ENCODE measurements at places on chromosomes 5 and 9. TPM values are rescaled to one million over a fixed set of nuclear protein-coding genes. Genes with fewer than 3 reads are reported as not detected.

DNA sequence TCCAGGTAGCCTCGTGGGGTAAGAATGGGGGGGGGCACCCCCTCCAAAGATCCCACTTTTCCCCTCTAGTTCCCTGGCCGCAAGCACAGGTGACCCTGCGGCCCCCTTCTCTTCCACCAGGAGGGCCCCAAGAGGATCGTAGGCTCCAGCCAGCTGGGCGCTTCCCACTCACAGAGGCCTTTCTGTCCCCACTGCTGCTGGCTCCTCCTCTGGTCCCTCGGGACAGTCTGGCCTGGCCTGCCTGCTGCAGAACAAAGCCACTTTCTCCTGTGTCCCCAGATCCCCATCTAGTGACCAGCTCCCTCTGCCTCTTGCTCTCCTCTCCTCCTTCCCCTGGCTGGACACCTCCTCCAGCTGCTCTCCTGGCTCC lies 534 bp upstream of the SAPCD2 start:
- DNase-seq = no peak

The ANKRD55 gene
- not detected for total RNA-seq

GRCh38 chr5:39523821-39524220 lies 99.0 kb upstream of the DAB2 start:
- peak; percentile 14 for DNase-seq

- peak; percentile 78 for DNase-seq
These were observed 3.6 kb upstream of the OLFM1 start for GRCh38 chr9:135083831-135084230.

The GRIN3A gene
- not detected for total RNA-seq

DNA sequence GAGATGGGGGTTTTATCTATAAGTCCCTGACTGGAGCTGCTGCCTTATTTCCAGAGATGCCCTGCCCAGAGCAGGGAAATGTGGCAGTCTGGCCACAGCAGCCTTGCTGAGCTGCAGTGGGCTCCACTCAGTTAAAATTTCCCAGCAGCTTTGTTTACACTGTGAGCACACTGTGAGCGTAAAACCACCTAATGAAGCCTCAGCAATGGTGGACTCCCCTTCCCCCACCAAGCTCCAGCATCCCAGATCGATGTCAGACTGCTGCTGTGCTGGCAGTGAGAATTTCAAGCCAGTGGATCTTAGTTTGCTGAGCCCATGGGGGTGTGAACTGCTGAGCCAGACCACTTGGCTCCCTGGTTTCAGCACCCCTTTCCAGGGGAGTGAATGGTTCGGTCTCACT lies 208.7 kb upstream of the RAI14 start:
- DNase-seq = no peak

GRCh38 chr9:135939351-135940265 lies 21.6 kb downstream of the UBAC1 start:
- DNase-seq = peak; percentile 53

DNA sequence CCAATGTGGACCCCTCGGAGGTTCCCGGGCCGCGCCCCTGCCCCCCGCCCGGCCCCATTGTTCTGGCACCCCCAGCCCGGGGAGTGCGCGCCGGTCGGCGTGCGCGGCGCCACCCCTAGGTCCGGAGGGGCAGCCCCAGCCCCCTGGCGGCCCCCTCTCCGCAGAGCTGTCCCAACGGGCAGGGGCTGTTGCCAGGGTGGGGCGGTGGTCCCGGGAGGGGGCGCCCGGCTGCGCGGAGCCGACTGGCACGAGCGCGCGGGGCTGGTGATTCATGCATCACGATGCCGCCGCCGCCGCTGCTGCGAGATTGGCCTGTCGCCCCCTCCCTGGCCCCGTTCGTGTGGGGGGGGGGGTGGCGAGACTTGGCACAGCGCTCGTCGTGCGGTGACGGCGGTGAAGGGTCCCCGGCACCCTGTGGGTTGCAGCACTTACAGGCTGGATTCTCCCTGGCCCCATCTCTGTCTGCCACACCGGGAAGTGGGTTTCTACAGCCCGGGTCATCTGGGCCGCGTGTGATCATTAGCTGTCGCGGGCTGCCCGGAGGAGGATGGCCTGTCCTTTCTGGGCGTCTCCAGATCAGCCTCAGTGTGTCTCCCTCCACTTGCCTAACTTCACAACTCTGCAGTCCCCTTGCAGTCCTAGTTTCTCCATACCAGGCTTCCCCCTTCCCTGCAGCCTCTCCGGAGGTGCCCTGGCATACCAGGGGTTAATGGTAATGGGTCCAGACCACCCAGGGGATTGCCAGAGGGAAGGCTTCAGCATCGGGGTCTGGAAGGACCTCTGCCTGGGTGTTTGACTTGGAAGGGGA lies 858 bp downstream of the NCS1 start:
- DNase-seq = peak; percentile 95

The OGN gene
- total RNA-seq = 0.88 TPM

DNA sequence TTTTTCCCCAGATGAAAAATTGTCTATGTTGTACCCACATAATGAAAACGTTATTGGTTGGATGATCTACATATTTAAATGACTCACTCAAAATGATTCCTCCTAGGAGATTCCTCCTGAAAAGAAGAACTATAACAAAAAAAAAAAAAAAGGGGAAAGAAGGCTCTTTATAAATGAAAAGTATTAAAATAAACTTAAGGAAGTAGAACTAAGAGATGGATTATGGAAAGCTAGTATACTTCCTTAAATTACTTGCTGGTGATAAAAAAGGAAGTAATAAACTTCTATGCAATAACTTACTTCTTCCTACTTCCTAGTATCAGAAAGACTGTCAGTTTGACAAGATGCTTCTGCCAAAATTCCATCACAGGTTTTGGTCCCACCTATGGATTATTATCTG lies 1087.7 kb downstream of the CDH12 start:
- no peak for DNase-seq

- no peak for DNase-seq
These were observed 6.1 kb downstream of the PTCD2 start for GRCh38 chr5:72326306-72326649.

The WNT8A gene
- not detected for total RNA-seq

DNA sequence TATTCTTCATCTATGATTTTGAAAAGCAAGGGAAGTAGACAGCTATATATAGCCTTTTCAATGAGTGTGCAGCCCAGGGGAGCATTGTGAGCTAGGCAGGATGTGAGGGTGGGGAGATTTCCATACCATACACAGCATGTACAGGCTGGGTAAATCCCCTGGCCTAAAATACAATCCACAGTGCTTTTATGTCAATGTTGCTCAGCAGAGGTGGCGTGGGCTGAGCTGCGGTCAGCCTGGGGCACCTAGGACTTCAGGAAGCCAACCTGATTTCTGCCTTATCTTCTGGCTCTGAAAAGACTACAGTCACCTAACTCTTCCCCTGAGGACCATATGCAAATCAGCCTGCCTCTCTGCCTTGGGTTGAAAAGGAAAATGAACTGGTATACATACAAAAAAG lies 6.3 kb upstream of the GARIN3 start:
- DNase-seq = no peak

DNA sequence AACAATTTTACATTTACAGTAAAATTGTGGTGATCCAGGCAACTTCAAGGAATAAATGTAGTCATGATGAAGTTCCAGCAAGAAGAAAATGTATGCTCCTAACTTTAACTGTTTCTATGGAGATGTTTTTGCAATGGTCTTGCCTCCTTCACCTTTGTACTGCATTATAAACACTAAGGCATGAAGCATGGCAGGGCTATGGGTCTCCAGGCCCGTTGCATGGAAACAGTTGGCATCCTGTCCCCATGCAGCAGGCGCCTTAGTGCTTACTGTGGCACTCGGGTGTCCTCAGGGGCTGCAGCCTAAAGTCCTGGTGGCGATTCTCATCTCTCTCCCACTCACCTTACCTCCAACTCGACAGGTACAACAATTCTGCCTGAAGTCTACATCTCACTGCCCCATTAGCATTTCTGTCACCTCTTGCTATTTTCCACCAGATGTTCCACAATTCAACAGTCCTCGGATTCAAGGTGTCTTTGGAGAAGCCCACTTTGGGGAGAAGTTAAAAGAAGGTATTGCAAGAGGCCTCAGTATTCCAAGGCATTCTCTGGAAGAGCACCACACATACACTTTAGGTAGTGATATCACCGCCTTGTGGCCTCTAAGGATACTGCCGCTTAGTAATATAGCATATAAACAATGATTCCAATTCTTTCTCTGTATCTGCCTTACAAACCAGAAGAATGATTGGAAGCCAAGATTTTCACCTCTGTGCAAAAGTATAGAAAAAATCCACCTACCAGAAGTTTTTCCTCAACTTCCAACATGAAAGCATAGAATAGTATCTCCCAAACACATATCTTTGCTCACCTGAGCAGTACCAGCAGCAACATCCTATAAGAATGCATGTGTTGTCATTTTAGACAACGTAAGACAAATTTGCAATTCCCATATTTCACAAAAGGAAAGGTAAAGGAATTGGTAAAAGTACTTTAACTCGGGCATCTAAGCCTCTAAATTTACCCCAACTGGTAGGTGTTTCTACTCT lies 5.1 kb downstream of the LIFR start:
- peak; percentile 78 for DNase-seq

DNA sequence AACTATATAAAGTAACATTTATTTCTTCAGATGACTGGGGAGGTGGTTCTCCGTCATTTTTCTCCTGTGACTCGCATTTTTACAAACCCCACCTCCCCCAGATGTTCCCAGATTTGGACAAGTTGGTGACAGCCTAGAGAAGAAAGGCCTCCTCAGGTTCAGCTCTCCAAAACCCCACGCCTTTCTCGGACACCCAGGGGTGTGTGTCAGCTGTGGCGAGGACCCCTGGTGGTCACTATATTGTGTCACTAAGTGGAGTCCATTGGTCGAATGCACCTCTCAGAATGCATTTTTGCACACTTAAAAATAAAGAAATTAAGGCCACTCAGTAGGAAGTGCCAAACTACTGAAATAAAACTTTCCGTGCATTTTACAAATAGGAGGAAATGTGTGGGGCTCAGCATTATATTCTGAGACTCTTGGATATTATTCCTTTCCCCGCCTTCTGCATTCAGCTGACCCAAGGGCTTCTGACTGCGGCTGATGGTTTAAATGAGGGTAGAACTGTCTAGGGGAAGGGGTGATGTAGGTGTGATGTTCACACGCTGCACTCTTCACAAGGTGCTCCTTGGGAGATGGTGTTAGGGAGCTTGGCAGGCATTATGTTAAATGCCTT lies 47.6 kb downstream of the ACO1 start:
- peak; percentile 66 for DNase-seq

The PAEP gene
- not detected for total RNA-seq

DNA sequence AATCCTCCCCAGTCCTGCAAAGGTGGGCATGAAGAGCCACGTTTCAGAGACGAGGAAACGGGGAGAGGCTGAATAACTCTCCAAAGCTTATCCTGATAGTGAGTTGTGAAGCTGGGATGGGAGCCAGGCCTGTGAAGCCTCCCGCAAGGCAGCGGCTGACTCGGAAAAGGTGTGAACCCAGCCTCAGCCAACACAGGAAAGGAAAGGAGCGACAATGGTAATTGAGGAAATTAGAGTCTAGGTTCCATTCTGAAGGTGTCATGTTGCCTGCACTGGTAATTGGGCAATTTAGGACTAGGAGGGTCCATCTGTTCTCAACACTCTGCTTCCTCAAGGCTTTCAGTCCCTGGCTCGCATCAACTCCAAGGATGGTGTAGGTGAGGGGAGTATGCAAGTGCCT lies 83.4 kb downstream of the LIFR start:
- DNase-seq = peak; percentile 26

The TMEM171 gene
- total RNA-seq = 8.0 TPM

The SLC36A3 gene
- total RNA-seq = not detected

GRCh38 chr5:168772316-168772961 lies 193.3 kb upstream of the PANK3 start:
- no peak for DNase-seq

The PCDHB7 gene
- 2.2 TPM for total RNA-seq

DNA sequence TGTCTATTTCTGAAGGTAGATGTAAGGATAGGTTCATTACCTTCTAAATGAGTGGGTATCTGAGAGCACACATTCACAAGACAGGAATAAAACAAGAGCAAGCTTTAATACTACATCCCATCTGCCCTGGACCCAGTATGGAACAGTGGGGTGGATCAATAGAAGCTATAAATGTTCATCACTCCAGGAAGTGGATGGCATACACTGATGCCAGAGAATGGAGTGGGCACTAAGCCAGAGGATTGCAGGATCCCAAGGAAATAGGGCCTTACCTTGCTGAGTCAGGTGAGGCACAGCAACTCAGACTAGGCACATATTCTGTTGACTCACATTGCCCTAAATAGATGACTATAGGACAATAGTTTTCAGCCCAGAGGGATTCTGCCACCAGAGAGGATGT lies 21.3 kb upstream of the COX7C start:
- DNase-seq = no peak

The APBA1 gene
- 1.8 TPM for total RNA-seq

The CCNO gene
- 1.4 TPM for total RNA-seq

DNA sequence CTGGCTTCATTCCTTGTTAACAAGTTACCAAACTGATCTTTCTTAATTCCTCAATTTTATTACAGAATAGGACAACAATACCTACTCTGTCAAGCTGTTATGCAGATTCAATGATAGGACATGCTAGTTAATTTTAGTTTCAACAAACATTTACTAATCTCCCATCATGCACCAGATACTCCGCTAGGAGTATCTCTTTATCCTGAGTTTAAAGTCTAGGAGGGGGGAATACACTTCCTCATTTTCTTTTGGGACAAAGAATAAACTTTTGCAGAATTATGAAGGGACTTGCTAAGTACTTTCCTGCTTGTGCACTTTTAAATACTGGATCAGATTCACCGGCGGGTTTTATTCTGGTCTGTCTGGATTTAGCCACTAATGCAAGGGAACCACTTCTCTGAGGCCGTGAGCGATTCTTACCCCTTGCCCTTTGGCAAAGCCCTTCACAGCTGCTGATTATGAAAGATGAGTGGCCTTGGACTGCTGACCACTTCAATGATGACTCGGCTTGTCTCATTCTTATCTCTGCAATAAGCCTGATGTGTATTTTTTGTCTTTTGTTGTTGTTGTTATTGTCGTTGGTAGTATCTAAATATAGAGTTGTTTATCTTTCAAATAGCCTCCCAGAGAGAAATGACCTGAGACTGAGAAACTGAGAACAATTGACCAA lies 73.9 kb downstream of the RMI1 start:
- DNase-seq = peak; percentile 55

The ADAMTS2 gene
- total RNA-seq = 203 TPM

GRCh38 chr5:151483647-151484046 lies 36.2 kb downstream of the SLC36A1 start:
- peak; percentile 25 for DNase-seq

- no peak for DNase-seq
These were observed 81.5 kb downstream of the PRKACG start for GRCh38 chr9:68932458-68932857.

DNA sequence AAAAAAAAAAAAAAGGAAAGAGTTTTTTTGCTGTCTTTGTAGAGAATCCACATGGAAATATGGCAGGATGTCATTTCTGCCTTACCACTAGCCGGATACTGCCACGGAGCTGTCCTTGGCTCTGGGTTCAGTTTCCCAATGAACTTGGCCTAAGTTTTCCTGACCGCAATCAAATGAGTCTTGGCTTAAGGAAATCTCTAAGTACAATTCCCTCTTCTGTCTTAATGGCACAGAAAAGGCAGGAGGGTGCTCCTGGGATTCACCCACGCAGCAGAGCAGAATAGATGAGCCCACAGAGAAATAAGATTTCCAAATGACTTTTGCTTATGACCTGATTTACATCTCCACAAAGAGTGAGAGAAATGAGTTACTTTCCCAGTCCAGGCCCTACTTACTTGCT lies 284.0 kb upstream of the VLDLR start:
- no peak for DNase-seq

- DNase-seq = no peak
These were observed 16.0 kb downstream of the CAPSL start for GRCh38 chr5:35922468-35922867.

- DNase-seq = no peak
These were observed 79.6 kb downstream of the MACROH2A1 start for GRCh38 chr5:135319458-135319857.

The UNC5A gene
- not detected for total RNA-seq

The FOXD4L3 gene
- total RNA-seq = under 0.01 TPM

The ACSL6 gene
- not detected for total RNA-seq
